DMS79 (cell line): ENCODE measurements at places on chromosomes 1 and 21.
A peak's percentile ranks its signal among the peaks of the same experiment; 100 is the strongest.

DNA sequence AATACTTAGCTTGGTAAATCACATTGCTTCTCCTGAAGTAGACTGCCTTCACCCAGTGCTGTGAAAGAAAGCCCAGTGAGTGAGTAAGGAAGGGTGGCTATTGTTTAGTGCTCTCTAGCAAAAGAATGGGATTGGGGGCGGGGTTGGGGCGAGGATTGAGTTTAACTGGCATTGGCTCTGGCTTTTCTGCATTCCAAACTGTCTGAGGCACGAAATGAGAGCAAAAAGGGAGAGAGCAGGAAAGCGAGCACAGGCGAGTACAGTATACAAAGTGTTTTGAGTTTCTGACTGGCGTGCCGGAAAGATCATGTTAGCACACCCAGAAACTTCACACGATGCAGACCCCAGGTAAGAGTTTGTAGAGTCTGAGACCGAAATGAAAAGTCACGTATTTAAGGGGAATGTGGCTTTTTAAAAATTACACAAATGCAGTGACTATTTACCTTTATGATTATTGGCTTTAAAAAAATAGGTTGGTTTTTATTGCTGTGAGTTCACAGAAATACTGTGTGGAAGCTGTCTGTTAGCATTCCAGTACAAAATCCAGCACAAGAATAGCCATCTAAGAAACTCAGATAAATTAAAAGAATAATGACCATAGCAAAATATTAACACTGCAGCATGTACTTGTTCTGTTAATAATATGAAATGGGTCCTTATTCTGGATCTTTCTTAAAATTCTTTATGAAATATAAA lies 155.4 kb downstream of the CLEC20A start:
- DNase-seq, result no peak

DNA sequence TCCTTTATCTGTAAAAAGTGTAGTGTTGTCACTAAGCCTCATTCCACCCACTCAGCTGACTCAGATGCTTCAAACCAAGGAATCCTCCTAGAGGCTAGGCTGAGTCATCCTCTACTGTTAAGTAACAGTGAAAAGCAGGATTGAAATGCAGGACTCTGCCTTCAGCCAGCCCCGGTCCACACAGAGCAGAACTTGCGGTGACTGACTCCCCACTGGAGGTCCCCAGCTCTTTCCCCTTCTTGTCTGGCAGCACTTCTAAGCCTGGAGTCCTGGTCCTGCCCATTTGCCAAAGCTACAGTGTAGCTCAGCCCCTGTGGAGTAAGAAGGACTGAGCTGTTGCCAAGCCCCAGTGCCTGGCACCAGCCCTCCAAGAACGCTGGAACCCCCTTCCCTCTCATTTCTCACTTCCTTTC lies 1.7 kb downstream of the RAB7B start:
- DNase-seq, result no peak

DNA sequence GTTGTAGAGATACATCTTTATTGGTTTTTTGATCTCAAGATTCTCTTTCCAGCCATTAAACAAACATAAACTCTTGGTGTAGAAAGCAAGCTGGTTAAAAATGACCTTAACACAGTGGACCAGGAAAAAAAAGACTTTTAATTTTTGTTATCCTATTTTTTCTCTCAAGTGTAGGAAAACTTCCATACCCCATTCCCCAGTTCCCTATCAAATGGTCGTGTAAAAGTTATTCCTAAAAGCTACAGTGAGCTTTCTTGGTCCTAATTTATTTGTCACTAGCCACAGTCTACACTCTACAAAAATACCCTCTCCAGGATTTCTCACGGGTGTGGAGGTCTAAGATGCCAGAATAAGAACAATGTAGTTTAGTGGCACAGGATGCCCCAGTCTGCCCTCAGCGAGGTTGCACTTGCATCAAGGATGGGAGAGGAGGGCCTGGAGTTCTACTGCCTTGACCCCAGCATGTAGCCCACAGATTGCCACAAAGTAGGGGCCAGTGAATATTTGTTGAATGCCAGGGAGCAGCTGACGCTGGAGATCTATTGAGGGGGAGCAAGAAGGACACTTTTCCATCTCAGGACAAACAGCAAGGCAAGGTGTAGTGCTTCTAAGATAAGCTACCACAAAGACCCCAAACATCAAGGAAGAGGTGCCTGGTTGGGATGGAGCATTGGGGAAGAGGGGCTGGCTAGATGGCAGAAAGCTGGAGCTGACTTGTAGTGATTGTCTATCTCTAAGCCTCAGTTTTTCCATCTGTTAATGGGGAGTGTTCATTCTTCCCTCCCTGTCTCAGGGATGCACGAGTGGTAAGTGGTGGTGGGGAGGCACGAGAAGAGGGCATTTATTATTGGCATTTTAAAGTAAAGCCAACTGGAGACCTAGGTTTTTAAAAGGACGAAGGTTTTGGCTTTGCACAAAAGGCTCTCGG lies 1.8 kb downstream of the MYCL start:
- DNase-seq, result no peak

DNA sequence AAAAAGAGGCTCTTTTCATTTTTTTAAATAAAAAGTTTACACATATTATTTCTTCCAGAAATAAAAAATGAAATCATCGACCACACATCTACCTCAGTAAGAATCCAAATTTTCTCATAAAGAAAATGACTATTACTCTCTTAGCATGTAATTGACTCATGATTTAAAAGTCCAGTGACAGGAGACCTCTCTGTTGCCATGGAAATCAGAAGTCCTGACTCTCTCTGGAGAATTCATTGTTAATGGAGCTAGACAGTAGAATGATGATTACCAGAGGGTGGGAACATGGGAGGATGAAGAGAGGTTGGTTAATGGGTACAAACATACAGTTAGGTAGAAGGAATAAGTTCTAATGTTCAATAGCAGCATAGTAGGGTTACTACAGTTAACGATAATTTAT lies 5.0 kb upstream of the CLCA4 start:
- no peak for DNase-seq

GRCh38 chr1:210910020-210910575 lies 223.8 kb downstream of the KCNH1 start:
- DNase-seq, result no peak

DNA sequence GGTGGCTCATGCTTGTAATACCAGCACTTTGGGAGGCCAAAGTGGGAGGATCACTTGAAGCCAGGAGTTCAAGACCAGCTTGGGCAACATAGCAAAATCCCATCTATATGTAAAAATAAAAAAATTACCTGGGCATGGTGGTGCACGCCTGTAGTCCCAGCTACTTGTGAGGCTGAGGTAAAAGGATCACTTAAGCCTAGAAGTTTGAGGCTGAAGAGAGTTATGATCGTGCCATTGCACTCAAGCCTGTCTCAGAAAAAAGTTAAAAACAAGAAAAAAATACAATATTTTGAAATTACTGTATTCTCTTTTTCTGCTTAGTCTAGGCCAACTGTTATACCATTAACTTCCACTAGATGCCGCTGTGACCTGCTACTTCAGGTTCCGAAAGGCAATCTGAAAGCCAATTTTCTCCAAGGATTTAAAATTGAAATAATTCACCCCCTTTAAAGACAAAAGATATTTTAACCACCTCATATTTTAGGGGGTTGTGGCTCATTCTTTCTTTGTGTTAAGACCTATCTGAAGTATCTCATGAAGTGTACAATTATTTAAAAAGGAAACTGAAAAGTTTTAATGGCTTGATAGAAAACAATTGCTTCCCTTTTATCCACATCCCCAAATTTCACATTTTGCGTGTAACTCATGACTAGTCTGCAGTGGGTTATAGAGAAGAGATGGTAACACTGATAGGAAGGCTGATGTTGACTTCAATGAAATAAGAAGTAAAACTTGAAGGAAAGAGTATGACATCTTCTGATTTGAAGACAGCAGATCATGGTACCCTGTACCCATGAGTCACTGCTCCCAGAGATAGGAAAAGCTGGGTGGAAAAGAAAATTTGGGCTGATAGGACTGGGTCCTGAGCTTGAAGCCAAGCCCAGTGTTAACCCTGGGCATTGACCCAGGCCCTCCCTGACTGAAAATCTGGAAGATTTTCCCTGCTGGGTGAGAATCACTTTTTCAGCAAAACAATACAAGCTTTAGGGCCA lies 24.4 kb upstream of the CLDN14 start:
- DNase-seq, result no peak

DNA sequence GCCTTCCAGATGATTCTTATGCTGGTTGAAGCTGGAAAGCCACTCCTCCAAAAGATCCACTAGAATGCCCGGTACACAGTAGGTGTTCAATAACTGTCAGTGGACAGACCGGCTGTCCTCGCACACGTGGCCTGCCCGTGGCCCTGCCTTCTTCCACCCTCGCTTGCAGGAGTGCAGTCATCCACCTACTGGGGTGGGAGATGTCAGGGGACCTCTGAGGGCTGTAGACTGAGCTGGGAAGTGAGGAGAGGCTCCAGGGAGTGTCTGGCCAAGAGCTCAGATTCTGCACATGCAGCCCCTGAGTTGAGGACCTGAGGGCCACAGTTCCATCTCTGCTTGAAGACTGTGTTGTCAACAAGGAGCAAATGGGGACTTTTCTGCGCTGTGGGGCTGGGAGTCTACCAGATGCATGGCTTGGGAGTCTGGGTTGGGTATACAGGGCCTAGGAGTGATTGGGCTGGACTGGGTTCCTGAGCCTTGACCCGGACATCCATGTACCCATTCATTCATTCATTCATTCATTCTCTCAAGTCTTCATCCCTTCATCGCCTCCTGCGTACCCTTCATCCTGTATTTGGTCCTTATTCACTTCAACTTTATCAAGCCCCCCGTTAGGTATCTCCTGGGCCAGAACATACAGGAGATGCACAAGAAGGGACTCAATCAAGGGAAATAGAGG lies 4.2 kb upstream of the TNFRSF1B start:
- DNase-seq, result no peak

DNA sequence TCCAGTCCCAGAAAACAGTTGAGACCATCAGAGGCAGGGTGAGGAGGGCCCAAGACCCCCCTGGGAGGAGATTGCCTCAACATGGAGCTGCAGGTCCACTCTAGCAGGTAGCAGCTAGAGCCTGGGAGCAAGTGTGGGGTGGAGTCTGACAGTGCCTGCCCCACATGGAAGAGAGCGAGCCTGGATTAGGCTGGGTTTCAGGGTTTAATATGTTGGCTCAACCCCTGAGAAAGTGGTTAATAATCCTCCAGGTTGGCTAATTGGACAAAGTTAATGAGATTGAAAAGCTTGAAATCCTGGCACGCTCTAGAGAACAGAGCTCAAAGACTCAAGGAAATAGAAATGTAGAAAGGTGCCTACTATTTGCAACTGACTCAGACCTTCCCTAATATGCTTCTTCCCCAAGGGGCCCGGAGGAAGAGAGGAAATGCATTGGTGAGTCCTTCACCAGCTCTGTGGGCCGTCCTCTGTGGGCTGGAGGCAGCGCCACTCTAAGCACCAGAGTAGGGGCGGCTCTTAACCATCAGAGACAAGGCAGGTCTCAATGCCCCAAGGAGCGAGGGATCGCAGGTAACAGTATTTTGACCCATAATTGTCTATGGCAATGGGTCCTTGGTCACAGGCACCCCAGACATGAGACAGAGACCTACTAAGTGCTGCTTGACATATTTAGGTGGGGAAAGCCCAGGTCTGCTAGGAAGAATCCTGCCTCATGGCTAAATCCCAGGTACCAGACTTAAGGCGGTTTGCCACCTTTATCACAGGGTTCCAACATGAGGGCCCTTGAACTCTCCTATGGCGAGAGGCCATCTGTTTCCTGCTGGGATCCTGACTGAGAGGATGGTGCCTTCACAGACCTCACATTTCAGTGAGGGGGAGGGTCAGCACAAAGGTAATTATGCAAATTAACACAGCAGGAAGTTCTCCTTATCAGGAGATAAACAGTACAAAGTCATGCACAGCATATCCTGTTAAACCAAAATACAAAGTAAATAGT lies 33.8 kb downstream of the RSPH1 start:
- DNase-seq, result no peak

DNA sequence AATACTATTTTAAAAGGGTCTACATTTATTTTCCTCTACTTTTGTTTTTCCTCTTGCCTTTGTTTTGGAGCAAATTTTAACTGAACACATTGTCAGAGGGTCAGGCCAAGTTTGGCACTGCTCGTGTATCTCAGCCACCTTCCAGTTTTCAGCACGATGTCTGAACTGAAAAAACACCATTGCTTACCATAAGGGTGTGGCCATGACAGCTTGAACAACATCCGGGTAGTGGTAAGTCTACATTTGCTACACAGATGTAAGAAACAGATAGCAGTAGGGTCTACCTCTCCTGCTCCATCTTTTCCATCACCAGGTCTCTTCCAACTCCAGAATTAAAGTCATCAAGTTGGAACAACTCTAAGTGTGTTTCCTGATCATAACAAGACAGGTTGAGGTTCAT lies 4.2 kb downstream of the HIVEP3 start:
- DNase-seq, result no peak

GRCh38 chr1:235617808-235618207 lies 31.8 kb downstream of the GNG4 start:
- DNase-seq, result no peak

DNA sequence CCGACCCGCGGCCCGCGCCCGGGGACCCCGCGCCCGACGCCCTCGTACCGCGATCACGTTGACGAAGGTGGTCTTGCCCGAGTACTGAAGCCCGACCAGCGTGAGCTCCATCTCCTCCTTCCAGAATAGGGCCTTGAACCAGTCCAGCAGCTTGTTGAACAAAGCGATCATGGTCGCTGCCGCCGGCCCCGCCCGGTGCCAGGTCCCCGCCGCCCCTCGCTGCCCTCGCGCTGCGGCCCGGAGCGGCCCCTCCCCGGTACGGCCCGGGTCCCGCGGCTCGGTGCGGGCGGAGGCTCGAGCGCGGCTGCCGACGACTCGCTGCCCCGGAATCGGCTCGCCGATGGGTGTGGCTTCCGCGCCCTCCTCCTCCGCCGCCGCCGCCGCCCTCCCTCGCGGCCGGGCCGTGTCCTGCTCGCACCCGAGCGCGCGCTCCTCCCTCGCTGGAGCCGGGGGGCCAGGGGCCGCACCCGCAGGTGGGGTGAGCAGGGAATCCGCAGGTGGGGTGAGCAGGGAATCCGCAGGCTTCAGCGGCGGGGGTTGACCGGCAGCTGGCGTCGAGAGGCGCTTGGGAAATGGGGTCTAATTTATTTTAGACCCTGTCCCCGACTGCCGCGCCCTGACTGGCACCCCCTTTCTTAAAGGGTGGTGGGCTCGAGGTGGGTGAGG lies at the start of gene ARL8A:
Gene ARL8A (minus strand): TSS at position 336 of the 666 bp plus-strand sequence. CDS start 165 bp downstream, at position 171.
- peak; percentile 45 for DNase-seq

GRCh38 chr1:208631092-208631491 lies 386.9 kb upstream of the PLXNA2 start:
- no peak for DNase-seq

GRCh38 chr1:8628606-8629005 lies 188.8 kb downstream of the RERE start:
- DNase-seq, result no peak

DNA sequence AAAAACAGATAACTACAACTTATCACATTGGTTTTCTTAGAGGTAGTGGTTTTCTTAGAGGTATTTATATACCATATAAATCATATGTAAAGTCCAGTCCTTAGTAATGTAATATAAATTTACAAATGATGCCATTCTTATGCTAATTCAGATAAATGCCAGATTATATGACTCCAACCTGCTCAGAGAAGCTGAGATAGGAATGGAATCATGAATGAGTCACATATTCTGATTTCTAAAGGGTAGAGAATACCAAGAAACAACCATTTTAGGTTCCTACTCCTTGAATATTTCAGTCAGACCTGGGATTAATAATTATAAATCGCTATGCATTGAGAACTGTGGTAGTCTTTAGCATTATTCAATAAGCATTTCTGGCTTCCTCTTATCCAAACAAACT lies 760.1 kb upstream of the NEGR1 start:
- no peak for DNase-seq
